Fibroblast of skin of left quadriceps (primary cell): ENCODE measurements at places on chromosomes 6 and 20.
A peak's percentile ranks its signal among the peaks of the same experiment; 100 is the strongest.

GRCh38 chr6:137191670-137192069, 18.2 kb upstream of the IL22RA2 start:
- no peak for DNase-seq

- DNase-seq: no peak
Measured at GRCh38 chr20:64156136-64156885, 7.9 kb upstream of the MYT1 start.

DNA sequence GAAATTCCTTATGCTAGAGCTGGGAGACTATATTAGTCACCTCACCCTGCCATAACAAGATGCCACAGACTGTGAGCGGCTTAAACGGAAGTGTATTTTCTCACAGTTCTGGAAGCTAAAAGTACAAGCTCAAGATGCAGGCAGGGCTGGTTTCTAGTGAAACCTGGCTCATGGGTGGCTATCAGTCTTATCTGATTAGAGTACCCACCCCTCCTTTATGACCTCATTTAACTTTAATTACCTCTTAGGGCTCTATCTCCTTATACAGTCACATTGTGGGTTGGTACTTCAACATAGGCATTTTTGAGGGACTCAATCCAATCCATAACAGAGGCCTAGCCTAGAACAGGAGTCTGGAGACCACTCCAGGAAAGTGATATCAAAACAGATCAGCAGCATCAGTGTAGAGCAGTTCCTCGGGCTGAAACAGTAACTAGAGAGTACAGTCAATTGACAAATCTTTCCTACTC, 2.3 kb upstream of the SNRNP48 start:
- peak; percentile 23 for DNase-seq

GRCh38 chr6:37679539-37680476, 17.9 kb downstream of the MDGA1 start:
- no peak for DNase-seq

DNA sequence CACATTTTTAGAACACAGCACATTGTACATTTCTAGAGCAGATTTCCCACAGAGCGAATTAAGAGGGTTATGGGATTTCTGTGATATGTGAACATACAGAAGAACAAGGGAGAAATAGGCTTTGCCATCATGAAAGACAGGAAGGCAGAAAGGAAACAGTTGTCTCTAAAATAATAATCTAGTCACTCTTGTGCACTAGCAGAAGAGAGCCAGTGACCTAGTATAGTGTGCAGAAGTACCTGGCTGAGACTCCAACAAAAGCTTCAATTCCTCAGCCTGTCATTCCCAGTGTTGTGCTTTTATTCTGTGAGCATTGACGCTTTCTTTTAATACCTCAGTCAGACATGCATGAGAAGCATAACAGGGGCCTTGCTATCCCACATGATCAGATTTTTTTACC, 17.8 kb upstream of the DCBLD1 start:
- no peak for DNase-seq

- DNase-seq: no peak
Measured at GRCh38 chr6:103404799-103405198, 1454.9 kb downstream of the HACE1 start.

- no peak for DNase-seq
Measured at GRCh38 chr6:141482796-141483597, 649.7 kb upstream of the GJE1 start.
